ENCODE measurements at places on chromosomes 12 and 14. TPM values are rescaled to one million over a fixed set of nuclear protein-coding genes. Genes with fewer than 3 reads are reported as not detected.

GRCh38 chr12:24565300-24565699 lies 383.6 kb downstream of the BCAT1 start:
- no peak for DNase-seq

DNA sequence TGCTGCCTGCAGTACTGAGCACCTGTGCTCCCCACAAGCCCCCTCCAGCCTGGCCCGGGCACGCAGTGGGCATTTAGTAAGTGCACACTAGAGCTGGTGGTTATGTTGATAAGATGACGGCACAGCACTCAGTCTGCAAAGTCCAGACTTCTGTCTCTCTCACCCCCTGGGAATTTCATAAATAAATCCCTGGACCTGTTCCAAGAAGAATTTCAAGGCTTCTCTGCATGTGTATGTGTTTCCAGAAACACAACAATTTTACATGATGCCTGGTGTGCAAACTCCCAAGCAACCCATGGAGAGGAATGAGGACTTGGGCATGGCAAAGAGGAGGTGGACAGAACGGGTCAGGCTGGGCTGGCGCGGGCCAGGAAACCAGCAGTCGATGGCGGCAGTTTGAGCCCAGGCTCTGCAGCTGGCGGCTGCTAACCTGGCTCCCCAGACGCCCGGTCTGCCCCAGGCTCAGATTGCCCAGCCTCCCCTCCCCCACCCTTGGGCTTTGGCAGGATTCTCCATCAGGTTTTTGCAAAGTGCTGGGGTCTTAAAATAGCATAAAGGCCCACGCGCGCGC lies 10.4 kb upstream of the ACVR1B start:
- no peak for DNase-seq

- no peak for DNase-seq
Measured at GRCh38 chr12:58850826-58851225, 69.5 kb downstream of the LRIG3 start.

DNA sequence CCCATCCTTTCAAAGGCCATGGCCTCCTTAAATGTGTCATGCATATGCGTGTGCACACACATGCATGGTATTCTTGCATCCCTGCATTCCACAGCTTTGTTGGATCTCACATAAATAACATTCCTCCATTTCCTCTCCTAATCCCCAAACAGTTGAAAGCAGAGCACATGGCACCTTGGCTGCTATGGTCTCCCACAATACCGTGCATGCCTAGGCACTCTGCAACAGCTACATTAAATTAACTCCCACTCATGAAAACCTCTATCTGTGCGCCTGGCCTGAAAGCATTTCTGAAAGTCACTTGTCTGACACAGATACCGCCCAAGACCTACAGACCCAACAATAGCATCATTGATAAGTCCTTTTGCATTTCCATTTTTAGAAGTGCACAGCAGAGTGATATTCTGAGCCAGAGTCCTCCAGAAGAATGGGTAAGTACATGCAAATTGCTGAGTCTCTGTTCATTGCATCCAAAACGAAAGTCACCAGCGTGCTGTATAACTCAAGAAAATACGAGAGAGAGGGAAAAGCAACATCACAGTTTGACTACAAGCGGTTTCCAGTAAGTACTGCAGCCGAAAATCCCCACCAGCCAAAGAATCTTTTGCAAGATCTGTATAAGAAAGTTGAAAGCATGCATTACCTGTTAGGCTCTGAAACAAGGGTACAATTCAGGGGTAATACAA lies 436 bp downstream of the ASB2 start:
- no peak for DNase-seq

DNA sequence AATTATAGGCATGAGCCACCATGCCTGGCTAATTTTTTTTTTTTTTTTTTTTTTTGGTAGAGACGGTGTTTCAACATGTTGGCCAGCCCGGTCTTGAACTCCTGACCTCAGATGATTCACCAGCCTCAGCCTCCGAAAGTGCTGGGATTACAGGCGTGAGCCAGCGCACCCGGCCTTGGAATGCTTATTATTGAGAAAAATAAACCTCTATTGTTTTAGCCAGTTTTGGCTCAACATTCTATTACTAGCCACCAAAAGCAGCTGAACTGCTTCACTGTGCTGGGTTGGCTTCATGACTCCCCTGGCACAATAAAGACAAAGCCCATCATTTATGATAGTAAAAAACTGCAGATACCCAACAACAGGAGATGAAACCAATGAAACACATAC lies 93.5 kb upstream of the CEP83 start:
- no peak for DNase-seq

- no peak for DNase-seq
Measured at GRCh38 chr12:131008131-131008912, 54.6 kb downstream of the ADGRD1 start.

DNA sequence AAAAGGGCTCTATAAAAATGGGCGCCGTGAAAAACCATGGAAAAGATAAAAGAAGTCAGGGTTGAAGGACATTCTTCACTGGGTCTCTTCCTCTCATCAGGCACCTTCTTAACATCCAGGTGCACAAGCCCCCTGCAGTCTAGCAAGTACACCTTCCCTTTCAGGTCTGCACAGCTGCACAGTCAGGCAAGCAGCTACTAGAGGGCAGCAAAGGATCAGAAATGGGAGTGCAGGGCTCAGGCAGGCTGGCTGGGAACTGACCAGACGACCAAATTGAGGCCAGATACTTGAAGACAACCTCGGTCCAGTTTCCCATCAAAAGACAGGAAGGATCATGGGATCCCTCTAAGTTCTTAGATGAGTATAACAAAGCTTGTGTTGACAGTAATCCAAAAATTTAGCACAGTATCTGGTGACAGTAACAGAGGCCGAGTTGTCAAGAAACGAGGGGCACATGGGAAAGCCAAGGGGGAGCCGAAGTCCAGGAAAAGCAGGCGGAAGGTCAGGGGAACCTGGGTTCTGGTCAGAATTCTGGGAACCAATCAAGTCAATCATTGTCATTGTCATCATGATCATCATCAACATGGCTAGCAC lies 10.1 kb upstream of the GRIP1 start:
- peak; percentile 26 for DNase-seq

DNA sequence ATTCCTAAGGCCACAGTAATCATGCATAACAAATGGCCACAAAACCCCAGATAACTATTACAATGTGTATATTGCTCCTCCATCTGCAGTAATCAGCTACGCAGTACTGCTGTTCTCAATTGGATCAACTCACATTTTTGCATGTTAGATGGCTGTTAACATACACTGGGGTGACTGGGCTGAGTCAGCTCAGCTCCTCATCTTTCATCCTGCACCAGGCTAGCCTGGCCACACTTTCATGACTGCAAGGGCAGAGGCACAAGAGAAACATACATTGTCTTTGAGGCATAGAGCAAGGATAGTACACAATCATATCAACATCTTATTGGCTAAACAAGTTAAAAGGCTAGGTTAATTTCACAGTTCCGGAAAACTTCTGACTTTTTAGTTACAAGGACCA lies 306.6 kb downstream of the SLC6A15 start:
- DNase-seq = no peak

- DNase-seq = no peak
Measured at GRCh38 chr14:85037411-85037810, 492.5 kb upstream of the FLRT2 start.

DNA sequence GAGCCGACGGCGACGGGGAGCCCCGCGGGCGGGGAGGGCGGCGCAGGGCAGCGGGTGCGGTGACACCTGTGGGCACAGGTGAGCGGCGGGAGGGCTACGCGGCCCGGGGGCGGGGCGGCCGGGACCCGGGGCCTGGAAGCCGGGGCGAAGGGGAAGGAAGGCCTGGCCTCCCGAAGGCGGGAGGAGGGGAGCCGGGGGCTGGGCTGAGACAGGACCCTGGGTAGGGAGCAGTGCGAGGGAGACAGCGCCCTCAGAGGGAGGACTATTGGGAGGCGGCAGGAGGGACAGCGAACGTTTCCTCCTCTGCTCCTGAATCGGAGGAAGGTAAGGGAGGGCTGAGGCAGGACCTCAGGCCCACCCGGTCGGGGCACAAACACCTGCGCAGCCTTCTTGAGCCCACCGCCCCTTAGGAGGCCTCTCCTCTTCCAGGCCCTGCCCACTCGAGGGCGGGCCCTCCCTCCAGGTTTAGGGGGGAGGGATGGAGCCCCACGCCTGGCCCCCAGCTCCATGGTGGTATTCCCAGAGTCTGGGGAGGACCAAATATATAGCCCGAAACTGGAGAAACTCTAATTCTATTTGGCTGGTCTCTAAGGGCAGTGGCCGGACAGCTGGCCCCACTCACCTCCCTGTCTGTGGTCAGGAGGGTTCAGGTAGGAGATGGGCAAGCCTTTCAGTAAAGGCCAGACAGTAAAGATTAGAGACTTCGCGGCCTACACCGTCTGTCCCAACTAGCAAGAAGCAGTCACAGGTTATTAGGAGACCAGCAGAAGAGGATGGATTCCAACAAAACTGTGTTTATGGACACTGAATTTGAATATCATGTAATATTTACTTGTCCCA lies 509 bp downstream of the PLEKHG6 start:
- no peak for DNase-seq

DNA sequence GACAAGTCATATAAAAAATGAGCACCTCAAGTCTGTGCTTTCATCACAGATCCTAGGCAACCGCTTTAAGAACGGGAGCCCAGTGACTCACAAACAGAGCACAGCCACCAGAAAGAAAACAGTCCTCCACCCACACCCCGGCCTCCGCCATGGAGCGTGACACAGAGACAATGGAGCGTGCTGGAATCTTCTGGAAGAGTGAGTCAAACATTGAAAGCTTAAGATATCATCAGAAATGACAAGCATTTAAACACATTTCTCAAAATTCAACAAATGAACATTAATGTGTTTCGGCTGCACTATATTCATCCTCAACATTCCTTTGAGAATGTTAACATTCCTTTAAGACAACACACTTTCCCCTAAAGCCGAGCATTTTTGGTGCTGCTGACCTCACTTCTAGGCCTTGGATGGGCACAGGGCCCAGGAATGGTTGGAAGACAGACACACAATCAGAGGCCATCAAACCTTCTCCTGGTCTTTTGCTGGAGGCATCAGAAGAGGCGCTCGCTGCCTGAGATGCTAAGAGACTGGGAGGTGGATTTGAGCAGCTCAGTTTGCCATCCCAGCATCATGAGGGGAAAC lies 23.6 kb upstream of the TMEM132D start:
- no peak for DNase-seq

GRCh38 chr12:29545102-29545467 lies 47.6 kb upstream of the OVCH1 start:
- no peak for DNase-seq

DNA sequence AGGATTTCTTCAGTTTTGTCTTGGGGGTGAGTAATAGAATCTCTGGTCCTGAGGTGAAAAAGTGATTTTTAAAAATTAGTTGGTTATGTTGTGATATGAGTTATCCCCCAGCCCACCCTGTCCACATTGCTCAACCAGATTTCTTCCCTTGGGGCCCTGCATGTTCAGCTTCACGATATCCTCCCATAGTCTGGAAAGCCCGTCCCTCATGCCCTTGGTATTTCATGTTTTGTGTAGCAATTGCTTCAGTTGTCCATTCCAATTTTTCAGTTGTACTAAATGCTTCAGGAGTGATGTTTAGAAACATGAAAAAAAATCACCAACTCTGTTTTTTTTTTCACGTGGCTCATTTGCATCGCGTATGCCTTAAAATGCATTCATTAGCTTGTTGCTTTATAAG lies 17.5 kb upstream of the BICD1 start:
- DNase-seq = no peak

- no peak for DNase-seq
Measured at GRCh38 chr12:5514016-5514415, 82.1 kb downstream of the NTF3 start.

- no peak for DNase-seq
Measured at GRCh38 chr14:90727082-90727481, 89.1 kb downstream of the TTC7B start.

GRCh38 chr12:18363321-18363720 lies 102.0 kb downstream of the PIK3C2G start:
- DNase-seq = no peak

- DNase-seq = no peak
Measured at GRCh38 chr14:63457498-63457897, 85.7 kb downstream of the PPP2R5E start.

- DNase-seq = no peak
Measured at GRCh38 chr14:22177870-22178269, 411.2 kb downstream of the DAD1 start.

GRCh38 chr12:11669348-11669747 lies 19.9 kb downstream of the ETV6 start:
- no peak for DNase-seq

- peak; percentile 69 for DNase-seq
Measured at GRCh38 chr14:68787092-68787992, 5.5 kb downstream of the ZFP36L1 start.

DNA sequence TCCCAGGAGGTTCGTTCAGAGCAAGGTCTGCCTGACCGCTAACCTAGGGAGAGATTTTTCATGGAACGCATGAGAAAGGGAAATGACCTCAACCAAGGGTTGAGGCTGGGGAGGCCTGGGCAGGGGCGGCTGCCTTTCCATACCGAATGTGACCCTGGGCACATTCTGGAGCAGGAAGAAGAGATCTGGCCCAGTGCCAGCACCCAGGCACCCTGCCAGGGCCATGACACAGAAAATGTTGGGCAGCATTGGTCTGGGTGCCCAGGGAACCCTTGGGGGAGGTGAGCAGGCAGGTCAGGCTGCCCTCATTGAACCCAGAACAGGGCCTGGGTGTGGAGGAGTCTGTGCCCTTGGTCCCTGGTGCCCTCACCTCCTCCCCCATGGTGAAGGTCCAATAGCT lies 106.8 kb downstream of the CALM1 start:
- DNase-seq = no peak

- no peak for DNase-seq
Measured at GRCh38 chr14:65864549-65864948, 452.0 kb downstream of the FUT8 start.

DNA sequence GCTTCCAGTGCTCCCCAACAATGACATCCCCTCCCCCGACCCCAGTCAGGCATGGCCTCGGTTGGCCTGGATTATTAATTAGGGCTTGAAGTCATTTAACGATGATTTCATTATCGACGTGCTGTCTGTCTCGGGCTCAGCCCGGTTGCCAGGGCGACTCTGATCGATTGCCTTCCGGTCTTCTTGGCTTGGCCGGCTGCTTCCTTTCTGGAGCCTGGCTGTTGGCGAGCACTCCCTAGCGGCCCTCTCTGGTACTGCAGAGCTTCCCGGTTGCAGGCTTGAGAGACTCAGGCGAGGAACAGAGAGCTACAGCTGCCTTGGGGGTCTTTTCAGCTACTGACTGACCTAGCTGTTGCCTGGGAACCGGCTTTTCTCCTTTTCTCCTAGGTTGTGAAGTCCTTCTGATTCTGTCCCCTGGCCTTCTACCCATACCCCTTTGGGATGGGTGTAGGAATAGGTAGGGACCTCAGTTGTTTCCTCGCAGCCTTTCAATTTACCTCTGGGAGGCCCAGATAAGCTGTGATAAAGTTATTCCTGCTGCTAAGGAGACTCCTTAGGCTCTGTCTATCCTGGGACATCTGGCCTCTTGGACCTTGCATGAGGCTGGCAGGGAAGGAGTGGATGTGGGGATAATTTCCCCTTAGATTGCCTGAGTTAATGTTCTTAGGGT lies 5.5 kb upstream of the CISTR start:
- peak; percentile 59 for DNase-seq

Gene GLIPR1L2
- polyA plus RNA-seq = 1.3 TPM

Gene CLEC1B
- polyA plus RNA-seq = 0.19 TPM

Gene IFNG
- 0.13 TPM for polyA plus RNA-seq

Gene TESPA1
- polyA plus RNA-seq = 1.6 TPM

Gene NAP1L1
- polyA plus RNA-seq = 359 TPM

Gene GSG1
- 1.6 TPM for polyA plus RNA-seq

Gene GALNT8
- polyA plus RNA-seq = 19.5 TPM

Gene CCDC177
- polyA plus RNA-seq = 0.07 TPM

Gene EGLN3
- 51.9 TPM for polyA plus RNA-seq

Gene CBLN3
- 5.6 TPM for polyA plus RNA-seq

Gene KRT77
- 0.42 TPM for polyA plus RNA-seq

Gene RNASE4
- polyA plus RNA-seq = 37.1 TPM

Gene RAB15
- 22.8 TPM for polyA plus RNA-seq

Gene CCDC60
- 0.01 TPM for polyA plus RNA-seq

Gene PRIMA1
- 9.2 TPM for polyA plus RNA-seq

Data from large intestine (tissue), 12 donors.